Fibroblast of skin of left quadriceps (primary cell): ENCODE measurements at places on chromosomes 4 and X.

DNA sequence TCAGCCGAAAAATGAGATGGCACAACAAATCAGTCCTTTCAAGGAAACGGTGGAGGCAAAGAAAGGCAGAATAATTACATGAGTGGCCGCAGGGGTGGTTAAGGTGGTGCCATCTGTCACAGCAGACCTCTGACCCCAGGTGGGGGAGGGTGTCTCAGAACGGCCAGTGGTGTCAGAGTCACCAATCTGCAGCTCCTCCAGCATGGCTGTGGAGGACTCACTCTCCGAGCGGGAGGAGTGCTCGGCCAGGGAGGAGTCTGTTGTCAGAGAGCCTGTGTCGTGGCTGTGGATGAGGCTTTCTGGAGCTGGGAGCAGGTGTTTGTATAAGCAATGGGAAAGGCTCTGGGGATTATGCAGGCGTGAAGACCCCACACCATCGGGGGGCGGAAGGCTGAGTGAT lies 130.3 kb upstream of the PDLIM3 start:
- no peak for DNase-seq

DNA sequence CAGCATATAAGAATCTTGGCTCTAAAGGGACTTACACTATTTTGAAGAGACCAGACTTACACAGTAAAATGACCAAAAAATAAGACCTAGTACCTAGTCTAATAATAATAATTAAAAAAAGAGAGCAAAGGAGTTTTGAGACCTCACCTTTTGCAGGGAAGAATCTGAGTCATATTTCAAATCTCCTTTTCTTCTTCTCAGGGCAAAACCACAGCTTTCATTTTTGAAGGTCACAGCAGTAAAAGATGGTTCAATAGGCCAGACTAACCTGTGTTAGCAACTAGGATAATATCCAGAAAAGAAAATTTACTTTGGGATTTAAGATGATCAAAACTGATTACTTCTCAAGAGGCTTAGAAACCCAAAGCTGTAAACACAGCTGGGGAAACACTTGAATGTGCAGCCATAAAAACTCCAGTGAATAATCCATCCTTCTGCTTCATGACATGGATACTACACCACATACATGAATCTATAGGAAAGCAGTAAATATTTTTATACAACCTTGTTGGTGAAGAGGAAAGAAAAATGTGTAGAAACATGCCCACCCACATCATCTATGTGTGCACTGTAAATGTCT lies 25.9 kb upstream of the LNX1 start:
- DNase-seq, result no peak

GRCh38 chrX:17692709-17693346 lies 44.5 kb upstream of the SCML1 start:
- no peak for DNase-seq

GRCh38 chr4:7752649-7753048 lies 187.0 kb downstream of the AFAP1 start:
- no peak for DNase-seq

DNA sequence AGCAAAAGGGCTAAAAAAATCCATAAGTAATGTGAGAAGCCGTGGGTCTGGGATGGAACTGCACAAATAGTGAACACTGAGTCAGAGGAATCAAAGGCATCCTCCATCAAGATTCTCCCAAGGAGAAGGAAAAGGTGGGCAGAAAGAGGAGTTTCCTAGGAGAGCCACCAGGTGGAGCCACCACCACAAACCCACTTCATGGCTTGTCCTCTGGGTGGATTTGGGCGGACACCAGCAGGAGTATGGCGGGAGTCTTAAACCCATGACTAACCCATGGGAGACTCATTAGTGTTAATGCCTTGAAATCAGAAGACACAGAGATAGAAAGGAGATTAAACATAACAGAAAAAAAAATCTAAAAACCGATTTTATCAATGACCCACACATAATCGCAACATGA lies 147.7 kb downstream of the SH3KBP1 start:
- peak; percentile 40 for DNase-seq

DNA sequence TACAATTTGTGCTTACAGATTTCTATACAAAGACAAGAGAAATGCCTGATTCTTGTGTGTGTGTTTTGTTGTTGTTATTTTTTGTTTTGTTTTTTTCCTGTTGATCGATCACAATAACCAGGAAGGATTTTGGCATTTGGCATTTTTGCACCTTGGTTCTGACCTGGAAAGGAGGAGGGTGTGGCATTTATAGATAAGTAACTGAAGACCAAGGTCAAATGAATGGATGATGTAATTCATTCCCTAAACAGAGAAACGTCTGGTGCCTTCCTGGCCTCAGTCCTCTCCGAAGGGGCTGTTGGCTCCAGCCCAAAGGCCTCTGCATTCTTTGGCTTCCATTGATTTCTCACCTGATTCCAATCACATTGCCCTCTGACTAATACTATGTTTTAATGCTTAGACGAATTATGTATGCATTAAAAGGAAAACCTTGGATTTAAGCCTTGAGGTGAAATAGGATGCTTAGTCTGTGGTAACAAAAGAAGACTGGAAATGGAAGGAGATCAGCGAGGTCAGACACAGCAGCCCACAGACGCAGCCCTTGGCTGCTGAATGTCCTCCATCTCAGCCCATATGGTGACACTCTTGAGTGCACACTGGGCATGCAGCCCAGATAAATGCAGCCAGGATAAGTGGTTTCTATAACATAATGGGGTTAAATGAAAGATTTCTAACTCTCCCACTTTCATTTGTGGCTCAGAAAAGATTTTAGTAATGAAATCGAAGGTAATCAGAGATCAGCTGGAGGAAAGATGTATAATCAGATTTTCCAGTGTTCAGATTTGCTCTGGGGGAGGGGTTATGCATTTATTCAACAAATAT lies 60.5 kb upstream of the TRIM2 start:
- DNase-seq, result peak; percentile 74

GRCh38 chrX:97594646-97595224 lies 711.0 kb downstream of the RPA4 start:
- no peak for DNase-seq

- DNase-seq, result no peak
Observed at GRCh38 chrX:42732506-42732905, 45.5 kb downstream of the PPP1R2C start.

DNA sequence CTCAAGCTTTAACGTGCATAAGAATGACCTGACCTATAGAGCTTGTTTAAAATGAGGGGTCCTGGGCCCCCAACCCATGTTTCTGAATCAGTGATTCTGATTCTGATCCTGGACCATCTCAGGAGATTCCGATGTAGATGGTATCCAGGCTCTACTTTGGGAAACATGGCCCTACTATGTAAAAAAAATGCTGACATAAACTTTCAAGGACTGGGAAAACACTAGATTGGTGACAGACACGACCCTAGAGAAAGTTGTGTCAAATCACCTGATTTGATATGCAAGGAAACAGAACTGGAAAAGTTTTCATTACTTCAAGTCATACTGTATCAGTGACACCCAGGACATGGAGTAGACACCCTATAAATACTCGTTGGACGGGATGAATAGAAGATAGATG lies 328.5 kb downstream of the HNRNPD start:
- DNase-seq, result no peak

DNA sequence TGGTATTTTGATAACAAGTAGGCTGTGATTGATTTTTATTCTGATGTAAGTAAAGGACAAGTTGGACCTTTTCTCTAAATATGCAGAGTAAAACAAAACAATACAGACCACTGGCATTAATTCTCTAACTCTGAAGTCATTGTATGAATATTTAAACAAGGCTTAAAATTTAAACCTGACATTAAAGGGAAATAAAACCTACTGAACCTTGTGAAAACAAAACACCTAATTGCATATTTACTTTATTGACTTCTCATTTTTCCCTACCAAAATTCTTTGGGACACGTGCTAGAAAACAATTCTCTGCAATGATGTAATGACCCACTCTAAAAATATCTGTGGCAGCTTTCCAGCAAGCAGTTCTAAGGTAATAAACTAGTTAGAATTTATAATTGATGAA lies 369.7 kb upstream of the TRAM1L1 start:
- DNase-seq, result no peak

DNA sequence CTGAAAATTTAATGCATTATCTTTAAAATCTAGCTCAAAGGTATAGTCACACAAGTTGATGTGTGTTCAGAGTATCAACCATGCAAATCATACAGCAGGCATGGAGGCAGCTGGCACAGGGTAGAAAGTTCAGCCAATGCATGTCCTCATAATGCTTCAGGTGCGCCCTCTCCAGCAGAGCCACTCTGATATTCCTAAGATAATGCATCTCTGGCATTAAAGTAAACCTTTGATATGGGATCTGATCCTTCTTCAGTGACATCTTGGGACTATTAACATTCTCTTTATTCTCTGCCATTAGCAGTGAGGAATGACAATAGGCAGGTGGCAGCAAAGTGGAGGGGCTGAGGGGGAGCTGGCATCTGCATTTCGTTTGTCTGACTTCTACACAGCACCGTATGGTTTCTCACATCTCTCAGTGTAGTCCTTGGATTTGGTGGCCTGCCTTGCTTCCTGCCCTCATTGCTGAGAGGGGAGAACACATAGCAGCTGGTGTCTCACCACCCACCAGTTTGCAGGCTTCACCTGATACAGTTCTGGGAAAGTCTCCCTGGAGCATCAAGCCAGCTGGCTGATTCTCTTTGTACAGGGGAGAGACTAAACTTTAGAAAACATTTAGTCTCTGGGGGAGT lies 168.7 kb upstream of the TBC1D9 start:
- no peak for DNase-seq

DNA sequence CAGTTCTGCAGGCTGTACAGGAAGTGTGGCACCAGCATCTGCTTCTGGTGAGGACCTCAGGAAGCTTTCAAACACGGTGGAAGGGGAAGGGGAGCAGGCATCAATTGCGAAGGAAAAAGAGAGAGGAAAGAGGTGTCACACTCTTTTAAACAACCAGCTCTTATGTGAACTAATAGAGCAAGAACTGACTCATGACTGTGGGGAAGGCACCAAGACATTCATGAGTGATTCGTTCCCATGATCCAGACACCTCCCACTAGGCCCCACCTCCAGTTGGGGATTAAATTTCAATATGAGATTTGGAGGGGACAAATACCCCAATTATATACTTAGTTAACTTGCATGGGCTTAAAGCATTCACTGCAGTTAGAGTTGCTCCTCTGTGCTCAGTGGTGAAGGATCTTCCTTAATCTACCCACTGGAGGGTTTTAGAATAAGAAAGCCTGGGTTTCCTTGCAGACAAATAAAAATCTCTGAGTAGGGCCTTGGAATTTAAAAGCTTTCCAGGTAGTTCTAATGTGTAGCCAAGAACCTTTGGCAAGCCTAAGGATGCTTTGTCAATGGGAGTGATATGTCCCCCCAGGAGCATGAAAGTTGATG lies 60.0 kb downstream of the SYNPO2 start:
- DNase-seq, result no peak

DNA sequence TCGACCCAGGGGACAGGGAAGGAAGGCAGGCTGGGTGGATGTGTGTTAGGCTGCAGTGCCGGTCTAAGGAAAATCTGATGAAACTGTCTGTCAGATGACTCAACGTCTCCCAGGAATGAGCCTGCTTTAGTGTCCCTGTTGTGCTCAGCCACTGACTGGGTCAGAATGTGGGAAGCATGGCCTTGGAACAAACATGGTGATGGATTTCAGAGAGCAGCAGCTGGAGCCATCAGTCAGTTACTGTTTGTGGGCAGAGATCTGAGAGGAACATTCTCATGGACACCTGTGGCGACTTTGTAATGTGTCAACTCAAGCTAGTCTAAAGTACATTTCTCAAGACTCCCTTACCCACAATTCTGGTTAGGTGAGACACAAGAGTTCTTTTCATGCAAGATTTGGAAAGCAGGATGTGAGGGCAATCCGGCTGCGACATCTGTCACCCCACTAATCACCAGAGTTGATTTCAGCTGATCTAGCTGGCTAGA lies 63.2 kb downstream of the ANAPC10 start:
- DNase-seq, result peak; percentile 45

DNA sequence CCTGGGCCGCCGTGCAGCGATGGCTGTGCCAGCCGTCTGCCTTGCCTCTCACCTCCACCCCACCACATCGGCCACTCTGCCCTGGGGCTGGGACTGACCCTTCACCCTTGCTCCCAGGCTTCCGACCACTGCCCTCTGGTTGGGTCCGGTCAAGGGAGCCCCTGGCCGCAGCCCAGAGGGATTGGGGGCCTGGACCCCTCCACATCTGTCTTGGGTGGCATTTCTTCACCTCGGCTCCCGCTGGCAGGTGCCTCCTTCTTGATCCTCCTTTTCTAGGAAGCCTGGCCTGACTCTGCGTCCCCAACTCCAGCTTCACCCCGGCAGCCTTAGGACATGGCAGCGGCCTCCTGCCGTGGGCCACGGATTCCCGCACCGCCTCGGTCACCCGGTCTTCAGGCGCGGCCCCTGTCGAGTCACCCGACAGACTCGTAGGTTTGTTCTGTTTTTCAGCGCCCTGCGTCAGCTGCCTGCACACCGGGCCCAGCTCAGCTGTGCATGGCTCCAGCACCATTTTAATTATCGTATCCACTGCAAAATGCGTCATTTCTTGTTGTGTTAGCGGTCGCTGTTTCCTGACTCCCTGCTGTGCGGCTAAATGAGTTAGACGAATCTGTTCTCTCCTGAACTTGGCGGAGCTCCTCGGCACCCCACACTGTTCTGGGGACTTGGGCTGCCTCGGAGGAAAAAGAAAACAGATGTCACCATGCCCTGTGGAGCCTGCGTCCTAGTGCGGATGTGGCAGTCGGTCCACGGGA lies 124.0 kb downstream of the FAM53A start:
- no peak for DNase-seq

- DNase-seq, result no peak
Observed at GRCh38 chr4:6229095-6229494, 28.7 kb upstream of the JAKMIP1 start.

- DNase-seq, result no peak
Observed at GRCh38 chrX:23900220-23900797, 7.4 kb downstream of the APOO start.

- DNase-seq, result peak; percentile 93
Observed at GRCh38 chrX:109347632-109348031, 134.3 kb downstream of the GUCY2F start.

GRCh38 chrX:151722241-151722846 lies 6.5 kb downstream of the FATE1 start:
- DNase-seq, result no peak

GRCh38 chr4:174260099-174260498 lies 23.4 kb downstream of the FBXO8 start:
- DNase-seq, result peak; percentile 67

GRCh38 chr4:39353478-39354253 lies 12.5 kb downstream of the RFC1 start:
- DNase-seq, result peak; percentile 38

DNA sequence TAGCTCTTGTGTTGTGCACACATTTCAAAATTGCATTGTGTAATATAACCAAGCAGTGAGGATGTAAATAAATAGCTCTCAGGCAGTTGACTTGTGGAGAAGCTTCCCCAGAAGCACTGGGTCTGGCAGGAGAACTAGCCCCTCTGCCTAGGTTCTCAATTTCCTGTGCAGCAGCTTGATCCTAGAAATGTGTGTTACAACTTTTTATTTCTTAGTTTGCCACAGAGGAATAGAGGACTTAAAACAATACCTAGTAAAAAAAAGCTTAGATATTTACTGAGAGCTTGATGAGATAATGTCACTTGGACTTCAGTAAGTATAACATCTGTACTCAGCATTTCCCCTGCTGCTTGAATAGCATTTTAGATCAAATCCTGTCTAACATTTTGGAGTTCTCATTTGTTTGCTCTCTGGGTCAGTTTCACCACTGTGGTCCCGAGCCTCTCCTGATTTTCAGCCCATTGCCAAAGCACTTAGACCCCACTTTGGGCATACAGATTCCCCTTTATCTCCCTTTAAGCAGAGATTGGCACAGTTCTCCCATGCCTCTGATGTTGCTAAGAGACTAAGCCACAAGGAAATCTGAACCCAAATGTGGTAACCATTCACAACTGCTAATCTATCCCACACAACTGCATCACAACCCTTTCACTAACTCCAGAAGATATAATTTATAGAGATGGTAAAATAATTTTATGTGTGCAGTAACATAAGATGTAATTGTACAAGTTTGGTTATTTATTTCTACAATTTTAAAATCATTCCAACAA lies 98.2 kb upstream of the NRK start:
- no peak for DNase-seq
